ENCODE measurements at places on chromosomes 5 and 9. TPM values are rescaled to one million over a fixed set of nuclear protein-coding genes. Genes with fewer than 3 reads are reported as not detected.

The CAMSAP1 gene
- total RNA-seq = 23.1 TPM

The TEX10 gene
- total RNA-seq = 44.5 TPM

The ENTR1 gene
- total RNA-seq = 43.4 TPM

The SLC25A2 gene
- 0.50 TPM for total RNA-seq

The SPATA31E1 gene
- under 0.01 TPM for total RNA-seq

The TTC39B gene
- total RNA-seq = 31.7 TPM

The PRSS3 gene
- total RNA-seq = 22.4 TPM

The CA9 gene
- 8.6 TPM for total RNA-seq

The NOXA1 gene
- total RNA-seq = 1.00 TPM

The GMCL2 gene
- total RNA-seq = not detected

The SCAI gene
- total RNA-seq = 13.3 TPM

The SLC6A18 gene
- not detected for total RNA-seq

The PFN3 gene
- total RNA-seq = not detected

The SPATA31D4 gene
- total RNA-seq = under 0.01 TPM

The CD74 gene
- total RNA-seq = 0.22 TPM

The MYMK gene
- not detected for total RNA-seq

The DDX4 gene
- total RNA-seq = not detected

The TLE4 gene
- total RNA-seq = 9.7 TPM

The SLC1A1 gene
- 15.7 TPM for total RNA-seq

The RGS7BP gene
- not detected for total RNA-seq

The ZFP2 gene
- total RNA-seq = 0.22 TPM

The KCTD16 gene
- 1.00 TPM for total RNA-seq

The OR1Q1 gene
- total RNA-seq = not detected

The GABRA6 gene
- total RNA-seq = not detected

The PRUNE2 gene
- total RNA-seq = 68.1 TPM

The RAD50 gene
- 42.3 TPM for total RNA-seq

The GPR150 gene
- total RNA-seq = 0.33 TPM

The SLIT3 gene
- 2.5 TPM for total RNA-seq
